ENCODE measurements at places on chromosomes 3 and 15.

DNA sequence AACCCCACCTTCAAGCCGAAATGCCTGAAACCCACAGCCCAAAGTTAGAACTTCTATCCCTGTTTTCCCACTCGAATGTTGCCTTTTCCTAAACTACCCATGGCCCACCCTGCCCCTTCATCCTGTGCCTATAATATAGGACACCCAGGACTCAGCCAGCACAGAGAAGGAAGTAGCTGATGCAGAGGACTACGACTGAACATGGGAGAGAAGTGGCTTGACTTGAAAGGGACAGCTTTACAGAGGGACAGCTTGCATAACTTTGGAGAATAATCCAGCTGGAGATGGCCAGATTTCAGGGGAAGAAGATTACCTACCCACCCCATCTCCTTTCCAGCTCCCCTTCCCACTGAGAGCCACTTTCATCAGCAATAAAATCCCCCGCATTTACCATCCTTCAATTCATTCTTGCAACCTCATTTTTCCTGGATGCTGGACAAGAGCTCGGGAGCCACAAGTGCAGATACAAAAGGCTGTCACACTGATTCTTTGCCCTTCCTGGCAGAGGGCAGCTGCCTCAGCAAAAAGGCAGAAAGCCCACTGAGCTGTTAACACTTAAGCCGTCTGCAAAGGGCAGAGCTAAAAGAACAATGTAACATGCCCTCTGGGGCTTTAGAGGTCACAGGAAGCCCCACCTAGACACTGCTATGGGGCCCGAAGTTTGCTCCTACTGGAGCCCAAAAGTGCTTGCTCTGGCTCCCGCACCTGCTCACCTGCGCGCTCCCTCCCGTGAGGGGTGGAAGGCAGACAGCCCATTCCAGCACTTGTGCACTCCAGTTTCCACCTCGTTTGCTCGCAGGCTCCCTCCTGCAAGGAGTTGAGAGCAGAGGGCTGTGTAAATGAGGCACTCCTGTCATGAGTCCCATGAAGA, 224.0 kb downstream of the TBC1D5 start:
- no peak for DNase-seq

DNA sequence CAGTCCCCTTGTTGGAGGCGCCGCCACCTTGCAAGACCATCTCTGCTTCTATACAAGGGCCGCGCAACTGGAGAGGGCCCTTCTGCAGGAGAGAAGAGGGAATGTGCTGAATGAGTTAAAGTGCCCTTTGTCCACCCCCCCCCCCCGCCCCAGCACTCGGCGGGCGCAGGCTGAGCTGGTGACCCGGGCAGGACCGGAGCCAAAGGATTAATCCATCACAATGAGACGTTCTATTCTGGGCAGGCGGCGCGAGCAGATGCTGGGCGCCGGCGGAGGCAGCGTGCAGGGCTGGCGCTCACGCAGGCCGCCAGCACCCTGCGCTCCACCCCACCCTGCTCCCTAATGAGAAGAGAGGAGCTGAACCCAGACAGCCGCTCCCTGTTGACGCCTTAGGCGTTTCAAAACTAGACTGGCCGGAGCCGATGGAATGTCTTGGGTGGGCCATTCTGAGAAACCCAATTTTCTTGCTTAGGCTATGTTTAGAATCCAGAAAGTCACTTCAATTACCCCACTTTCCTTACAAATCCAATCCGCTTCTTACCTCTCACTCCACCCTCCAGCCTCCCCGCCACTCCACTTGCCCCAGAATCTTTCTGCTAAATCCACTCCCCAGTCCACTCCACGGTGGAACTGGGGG, 32.9 kb downstream of the GJD2 start:
- peak; percentile 49 for DNase-seq

DNA sequence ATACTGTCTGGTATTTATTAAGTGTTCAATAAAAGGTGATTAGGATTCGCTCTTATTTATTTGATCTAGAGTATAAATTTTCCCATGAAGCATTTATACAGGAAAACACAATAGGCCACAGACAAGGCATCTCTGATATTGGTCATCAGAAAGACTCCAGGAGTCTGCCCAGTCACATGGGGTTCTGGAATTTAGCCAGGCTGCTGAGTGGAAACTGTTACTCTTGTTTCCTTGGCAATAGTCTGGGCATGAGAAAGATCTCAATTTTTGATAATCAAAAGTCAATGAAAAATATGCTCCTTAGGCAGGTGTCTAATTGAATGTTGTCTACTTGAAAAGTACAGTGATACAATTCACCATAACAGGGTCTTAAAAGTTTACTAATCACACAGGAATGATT, 161.2 kb downstream of the FRMD5 start:
- DNase-seq, result peak; percentile 35

DNA sequence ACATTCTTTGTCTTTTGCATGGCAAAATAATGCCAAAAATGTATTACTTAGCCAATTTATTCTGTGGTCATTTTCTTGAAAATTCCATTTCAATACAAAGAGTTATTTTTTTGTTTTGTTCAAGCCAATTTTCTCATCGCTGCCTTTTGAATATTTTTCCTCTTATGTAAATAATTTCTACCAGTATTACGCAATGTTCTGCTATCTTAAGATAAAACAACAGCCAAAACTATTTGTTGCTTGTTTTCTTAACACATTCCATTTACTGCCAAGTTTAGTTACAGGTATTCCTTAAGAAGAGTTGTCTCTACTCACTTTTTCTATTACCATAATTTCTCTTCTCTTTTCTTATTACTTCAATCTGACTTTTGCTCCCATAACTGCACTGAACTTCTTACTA, 163.1 kb downstream of the ROBO1 start:
- no peak for DNase-seq

- DNase-seq, result no peak
These were observed 921 bp downstream of the FBXL2 start for GRCh38 chr3:33278163-33278562.

GRCh38 chr3:195068084-195069080, 202.6 kb downstream of the XXYLT1 start:
- no peak for DNase-seq
